Mucosa of descending colon (tissue), 3 donors: ENCODE measurements at places on chromosomes 11 and 22. TPM values are rescaled to one million over a fixed set of nuclear protein-coding genes. Genes with fewer than 3 reads are reported as not detected.

GRCh38 chr11:126751242-126751641 is 249.3 kb downstream of the KIRREL3 start:
- no peak for DNase-seq

The FOLR1 gene
- not detected for total RNA-seq

DNA sequence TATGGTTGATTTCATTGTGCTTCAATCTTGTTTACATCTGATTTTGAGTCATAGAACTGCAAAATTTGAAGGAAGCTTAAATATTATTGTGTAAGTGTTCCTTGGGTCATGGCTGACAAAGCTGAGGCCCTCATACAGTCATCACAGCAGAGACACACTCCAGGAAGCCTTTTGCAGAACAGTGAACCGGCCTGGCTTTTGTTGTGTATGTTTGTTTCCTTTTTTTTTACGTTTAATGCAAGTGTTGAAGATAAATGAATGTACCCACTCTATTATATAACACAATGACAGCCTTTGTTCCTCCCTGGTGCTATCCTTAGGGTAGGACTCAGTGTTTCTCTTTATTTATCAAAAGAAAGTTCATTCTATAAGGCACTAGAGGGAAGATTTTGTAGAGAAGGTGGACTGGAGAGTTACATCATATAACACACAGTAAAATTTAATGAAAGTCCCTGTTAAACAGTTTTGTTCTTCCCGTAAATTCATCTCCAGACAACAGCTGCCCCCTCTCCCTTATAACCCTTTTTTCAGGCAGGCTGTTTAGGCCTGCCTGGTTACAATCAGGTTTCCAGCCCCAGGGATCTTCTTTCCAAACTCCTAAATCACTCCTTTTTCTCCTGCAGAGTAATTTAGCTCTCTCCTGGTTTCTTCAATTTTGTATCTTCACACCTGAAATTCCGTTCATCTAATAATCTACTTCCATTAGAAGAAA is 34.3 kb upstream of the CSTF3 start:
- DNase-seq = no peak

- no peak for DNase-seq
These were observed 6.1 kb upstream of the STIM1 start for GRCh38 chr11:3849297-3849874.

The KDELR3 gene
- total RNA-seq = 14.4 TPM

DNA sequence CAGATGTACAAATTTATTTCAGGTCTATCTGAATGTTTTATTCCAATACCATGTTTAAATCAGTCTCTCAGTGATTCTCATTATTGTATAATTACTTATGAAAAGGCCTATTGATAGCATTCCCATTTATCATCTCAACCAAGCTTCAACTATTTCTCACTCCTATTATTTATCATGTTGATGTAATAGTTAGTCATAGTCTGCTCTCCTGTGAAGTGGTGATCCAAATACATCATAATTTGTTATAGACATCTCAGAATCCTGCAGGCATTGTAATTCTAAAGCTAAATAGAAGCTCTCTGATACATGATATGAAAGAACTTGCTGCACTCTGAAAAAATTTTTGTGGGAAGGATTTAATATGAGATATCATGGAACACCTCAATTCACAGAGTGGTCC is 21.8 kb upstream of the OR8G1 start:
- DNase-seq = no peak

The NLRP6 gene
- 0.66 TPM for total RNA-seq

- DNase-seq = no peak
These were observed 11.7 kb downstream of the SYNGR1 start for GRCh38 chr22:39361496-39361895.

DNA sequence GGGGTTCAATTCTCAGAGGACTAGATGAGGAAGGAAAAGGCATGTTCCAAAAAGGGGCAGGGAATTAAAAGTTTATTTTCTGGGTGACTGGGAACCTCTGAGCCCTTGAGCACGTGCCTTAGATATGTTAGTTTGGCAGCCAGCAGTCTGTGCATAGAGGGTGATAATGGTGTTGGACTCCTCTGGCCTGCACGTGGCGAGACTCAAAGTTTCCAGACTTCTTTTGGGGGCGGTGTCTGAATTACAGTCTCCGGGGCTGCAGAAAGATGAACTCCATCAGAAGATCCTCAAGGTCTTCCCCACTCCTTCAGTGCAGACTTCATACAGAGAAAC is 861 bp upstream of the ZNRF3 start:
- DNase-seq = no peak

DNA sequence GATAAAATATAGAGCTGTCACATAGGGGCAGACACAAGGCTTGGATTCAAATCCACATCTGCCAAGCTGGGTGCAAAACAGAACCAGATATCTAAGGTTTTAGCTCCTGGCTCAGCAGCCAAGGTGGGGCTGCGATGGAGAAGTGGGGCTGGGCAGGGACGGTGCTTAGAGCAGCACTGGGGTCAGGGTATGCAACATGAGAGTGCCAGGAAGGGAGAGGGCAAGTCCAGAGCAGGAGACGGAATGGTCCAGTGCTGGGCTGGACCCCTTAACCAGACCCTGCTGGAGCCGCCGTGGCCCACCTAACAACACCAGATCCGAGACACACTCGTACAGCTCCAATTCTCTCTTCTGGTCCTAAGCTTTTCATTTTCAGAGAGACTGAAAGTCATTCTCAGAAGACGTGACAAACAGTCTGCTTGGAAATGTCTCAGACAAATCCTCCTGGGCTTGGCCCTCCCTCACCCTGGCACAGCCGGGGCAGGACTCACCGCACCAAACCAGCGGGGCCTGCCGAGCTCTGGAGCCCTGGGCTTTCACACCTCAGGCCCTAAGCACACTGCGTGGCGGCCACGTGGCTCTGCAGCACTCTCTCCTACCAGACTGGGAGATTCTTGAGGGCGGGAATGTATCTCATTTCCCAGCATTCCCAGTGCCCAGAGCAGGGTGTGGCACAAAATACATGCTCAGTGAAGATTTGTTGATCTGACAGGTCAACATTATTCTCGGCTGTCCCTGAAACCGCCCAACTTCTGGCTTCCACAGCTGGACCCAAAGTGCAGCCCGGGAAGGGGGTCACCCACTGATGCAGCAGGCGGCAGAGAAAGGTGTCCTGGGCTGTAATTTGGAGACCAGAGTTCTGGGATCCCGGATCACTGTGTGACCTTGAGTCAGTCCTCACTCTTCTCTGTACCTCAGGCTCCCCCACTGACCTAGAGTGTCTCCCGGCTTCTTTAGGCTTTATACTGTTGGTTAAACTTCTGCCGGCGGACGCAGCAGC is 11.6 kb downstream of the LRRC32 start:
- no peak for DNase-seq

DNA sequence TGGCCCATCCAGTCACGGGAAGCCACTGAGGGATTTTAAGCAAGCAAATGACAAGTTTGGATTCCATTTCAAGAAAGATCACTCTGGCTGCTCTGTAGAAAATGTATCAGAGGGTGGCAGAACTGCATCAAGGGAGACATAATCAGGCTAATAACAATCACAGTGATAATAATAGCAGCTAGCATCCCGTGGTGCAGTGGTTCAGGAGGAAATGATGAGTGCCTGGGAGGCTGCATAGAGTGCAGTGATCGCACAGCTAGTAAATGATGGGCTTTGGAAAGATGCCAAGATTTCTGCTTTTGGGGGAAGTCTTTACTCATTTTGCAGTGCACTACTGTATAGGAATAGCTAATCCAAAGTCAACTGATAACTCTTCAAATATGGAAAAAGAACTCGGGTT is 35.8 kb downstream of the TNRC6B start:
- DNase-seq = no peak

The PATE2 gene
- 0.22 TPM for total RNA-seq

DNA sequence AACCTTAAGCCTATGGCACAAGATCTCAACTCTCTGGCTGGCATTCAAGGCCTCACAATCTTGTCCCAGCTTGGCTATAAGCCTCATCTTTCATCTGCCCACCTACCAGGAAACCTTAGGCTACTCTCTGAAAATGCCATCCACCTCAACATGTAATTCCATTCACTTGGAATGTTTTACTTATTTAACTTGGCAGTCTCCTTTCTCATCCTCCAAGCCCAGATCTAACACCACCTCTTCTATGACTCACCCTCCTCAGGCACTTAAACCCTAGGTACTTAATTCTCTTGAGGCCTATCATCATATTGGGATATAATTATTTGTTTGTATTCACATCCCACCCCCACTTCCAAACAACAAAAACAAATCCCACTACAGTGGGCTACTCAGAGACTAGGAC is 15.0 kb downstream of the POGLUT3 start:
- no peak for DNase-seq

DNA sequence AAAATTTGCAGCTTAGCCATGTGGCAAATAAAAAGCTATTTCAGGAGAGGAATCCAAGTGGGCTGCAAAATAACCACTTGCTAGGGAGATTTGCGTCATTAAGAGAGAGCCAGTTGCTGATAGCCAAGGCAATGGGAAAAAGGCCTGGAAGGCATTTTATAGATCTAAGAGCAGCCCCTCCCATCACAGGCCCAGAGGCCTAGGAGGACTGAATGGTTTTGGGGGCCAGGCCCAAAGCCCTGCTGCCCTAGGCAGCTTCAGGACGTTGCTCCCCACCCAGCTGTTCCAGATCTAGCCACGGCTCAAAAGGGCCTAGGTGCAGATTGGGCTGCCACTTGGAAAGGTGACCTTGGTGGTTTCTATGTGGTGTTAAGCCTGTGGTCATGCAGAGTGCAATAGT is 169.0 kb downstream of the AASDHPPT start:
- no peak for DNase-seq

GRCh38 chr11:65503949-65504673 is 5.3 kb downstream of the MALAT1 start:
- DNase-seq = no peak

- no peak for DNase-seq
These were observed 416.3 kb downstream of the AASDHPPT start for GRCh38 chr11:106493751-106494150.

DNA sequence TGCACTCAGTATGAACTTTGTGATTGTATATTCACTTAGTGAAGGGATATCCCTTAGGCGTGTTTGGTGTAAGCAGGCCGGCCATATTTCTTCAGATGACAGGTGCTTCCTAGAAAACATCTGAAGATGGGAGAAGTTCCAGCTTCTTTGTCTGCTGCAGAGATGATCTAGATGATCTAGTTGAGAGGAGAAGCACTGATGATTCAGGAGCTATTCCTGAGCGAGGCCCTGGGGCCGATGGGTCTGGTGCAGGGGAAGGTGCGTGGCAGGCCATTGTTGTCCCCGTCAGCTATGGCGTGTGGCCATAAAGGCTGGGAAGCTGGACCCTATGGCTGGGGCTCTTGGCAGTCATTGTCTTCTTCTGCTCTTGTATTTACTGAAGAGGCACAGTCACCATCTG is 14.0 kb downstream of the FAM118A start:
- DNase-seq = no peak

DNA sequence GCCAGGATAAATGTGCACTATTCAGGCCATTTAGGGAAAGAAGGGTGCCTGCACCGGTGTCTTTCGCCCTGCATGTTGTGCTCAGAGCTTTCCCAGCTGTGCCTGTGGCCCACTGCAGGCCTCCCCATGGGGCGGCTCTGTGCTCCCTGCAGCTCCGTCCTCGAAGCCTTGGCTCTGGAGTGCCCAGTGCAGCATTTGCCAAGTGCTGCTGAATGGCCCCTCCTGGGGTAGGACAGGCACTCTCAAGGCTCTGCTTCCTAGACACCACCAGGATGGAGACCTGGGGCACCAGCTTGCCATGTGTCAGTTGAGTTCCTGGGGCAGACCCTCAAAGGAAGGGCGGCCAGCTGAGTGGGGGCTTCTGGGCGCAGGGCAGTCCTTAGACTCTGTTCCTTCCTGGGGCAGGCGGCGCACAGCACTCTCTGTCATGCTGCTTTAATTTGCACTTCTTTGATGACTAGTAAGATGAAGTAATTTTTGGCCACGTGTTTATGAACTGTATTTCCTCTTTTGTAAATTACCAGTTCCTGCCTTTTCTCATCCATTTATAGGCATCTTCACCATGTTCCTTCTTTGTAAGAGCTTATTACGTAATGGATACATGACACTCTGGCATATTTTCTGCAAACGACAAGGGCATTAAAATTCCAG is 32.1 kb upstream of the GNB1L start:
- DNase-seq = peak; percentile 64

The SMC1B gene
- total RNA-seq = not detected

The TSGA10IP gene
- not detected for total RNA-seq

The FOLR2 gene
- total RNA-seq = 3.2 TPM

DNA sequence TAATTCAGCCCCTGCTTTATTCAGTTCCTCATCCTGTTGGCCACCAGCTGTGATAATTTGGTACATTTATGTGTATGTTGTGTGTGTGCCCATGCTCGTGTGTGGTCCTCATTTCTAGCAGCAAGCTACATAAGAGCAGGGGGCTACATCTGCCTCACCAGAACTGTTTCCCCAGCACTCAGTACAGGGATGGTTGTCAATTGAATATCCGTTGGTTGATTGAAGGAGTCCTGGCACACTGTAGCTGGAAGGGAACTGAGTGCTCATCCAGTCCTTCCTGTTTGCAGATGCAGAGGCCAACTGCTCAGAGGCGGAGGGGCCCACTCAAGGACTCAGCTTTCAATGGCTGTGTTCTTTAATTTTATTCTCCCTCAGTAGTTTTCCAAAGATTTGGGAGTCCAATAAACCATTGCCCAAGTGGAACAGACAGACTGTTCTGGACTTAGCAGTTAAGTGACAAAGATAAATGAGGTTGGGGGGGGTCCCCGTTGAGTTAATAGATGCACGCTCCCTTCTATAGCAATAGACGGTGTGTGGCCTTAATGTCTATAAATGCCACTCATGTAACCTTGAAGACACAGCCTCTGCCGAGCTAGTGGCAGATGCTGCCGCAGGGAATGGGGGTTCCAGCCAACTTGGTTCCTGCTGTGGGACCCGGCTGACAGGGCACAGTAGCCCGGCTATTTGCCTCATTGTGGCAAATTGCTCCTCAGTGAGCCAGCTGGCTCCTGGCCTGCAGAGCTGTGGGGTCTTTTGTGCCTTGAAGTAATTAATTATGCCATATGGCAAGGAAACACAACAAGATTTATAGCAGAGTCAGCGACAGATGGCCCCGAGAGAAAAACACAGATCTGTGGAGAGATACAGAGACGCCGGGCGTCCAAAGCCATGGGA is 71.4 kb upstream of the GRK3 start:
- no peak for DNase-seq

DNA sequence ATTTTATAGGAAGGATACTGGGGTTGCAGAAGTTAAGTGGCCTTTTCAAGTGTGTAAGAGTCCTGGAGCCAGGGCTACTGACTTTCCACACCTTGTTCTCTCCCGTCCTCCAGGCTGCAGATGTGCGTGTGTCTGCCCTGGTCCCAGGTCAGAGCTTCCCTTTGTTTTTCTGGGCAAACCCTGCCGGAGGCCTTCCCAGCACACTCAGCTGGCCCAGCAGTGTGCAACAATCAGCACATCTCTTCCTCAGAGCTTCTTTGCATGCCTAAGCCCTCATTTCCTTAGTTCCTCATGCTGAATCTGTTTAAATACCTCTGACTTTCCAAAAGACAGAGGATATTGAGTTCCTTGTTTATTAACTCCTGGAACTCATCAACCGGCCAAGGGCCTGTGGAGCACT is 80.6 kb downstream of the KCNJ1 start:
- DNase-seq = no peak

The OR2D2 gene
- 2.1 TPM for total RNA-seq

- no peak for DNase-seq
These were observed 40.2 kb downstream of the SCGB1A1 start for GRCh38 chr11:62459080-62459479.
